ENCODE measurements at places on chromosomes 2 and 18.

GRCh38 chr2:8870441-8870840 lies 33.0 kb upstream of the KIDINS220 start:
- no peak for DNase-seq

GRCh38 chr2:60715561-60715960 lies 40.5 kb upstream of the PAPOLG start:
- DNase-seq, result no peak

- no peak for DNase-seq
Measured at GRCh38 chr2:75007819-75008218, 49.4 kb downstream of the POLE4 start.

- DNase-seq, result no peak
Measured at GRCh38 chr2:166282154-166282553, 93.6 kb downstream of the SCN9A start.

GRCh38 chr18:3177902-3178687 lies 41.7 kb downstream of the MYOM1 start:
- DNase-seq, result no peak

DNA sequence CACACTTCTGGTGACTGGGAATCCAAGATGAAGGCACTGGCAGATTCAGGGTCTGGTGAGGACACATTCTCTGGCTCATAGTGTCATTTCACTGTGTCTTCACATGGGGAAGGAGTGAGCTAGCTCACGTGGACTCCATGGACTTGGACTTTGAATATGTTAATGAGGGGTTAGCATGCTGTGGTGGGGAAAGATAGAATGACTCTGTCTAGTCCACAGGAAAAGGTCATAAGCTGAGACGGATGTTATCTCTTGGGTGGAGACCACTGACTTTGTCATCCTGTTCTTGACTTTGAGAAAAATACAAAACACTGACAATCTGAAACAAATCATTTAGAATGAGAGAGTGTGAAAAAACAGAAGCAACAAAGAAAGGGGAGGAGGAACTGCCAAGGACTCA lies 145.9 kb downstream of the PIK3C3 start:
- DNase-seq, result no peak

- DNase-seq, result no peak
Measured at GRCh38 chr18:31056296-31056695, 13.8 kb upstream of the DSC3 start.

GRCh38 chr2:226478109-226478809 lies 321.4 kb downstream of the IRS1 start:
- DNase-seq, result no peak

- DNase-seq, result no peak
Measured at GRCh38 chr2:209901172-209901571, 101.3 kb upstream of the RPE start.

GRCh38 chr2:186751790-186752189 lies 57.9 kb downstream of the FAM171B start:
- no peak for DNase-seq

DNA sequence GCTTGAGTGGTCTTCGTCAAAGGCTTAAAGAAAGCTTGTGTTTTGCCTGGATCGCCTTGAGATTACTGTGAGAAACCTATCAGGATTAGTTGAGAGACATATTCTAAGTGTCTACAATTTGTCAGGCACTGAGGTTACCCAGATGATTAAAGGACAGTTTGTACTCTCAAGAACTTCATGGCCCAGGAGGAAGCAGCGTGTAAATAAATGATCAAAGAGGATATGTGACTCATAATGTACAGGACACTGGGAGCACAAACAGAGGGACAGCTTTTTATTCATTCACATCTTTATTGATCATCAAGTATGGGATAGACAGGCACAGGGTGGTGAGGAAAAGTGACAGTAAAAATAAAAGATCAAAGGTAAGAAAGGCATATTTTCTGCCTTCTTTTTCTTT lies 152.6 kb upstream of the FSHR start:
- no peak for DNase-seq

DNA sequence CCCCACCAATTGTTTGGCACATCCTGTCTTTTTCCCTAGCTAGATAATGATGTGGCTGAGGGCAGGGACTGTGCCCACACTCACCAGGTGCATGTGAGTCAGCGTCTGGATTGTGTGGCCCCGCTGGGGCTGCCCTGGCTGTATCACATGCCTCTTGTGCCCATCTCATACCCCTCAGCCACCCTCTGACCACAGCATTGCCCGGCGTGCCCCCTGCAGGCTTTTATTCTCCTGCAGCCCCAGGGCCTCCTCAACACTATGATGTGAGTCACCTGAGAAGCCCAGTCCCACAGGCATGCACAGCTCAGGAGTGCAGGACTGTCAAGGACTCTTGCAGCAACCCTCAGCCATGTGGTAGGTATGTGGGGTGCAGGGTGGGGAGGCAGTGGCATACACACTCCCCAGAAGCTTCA lies 14.8 kb upstream of the STEAP3 start:
- DNase-seq, result no peak

DNA sequence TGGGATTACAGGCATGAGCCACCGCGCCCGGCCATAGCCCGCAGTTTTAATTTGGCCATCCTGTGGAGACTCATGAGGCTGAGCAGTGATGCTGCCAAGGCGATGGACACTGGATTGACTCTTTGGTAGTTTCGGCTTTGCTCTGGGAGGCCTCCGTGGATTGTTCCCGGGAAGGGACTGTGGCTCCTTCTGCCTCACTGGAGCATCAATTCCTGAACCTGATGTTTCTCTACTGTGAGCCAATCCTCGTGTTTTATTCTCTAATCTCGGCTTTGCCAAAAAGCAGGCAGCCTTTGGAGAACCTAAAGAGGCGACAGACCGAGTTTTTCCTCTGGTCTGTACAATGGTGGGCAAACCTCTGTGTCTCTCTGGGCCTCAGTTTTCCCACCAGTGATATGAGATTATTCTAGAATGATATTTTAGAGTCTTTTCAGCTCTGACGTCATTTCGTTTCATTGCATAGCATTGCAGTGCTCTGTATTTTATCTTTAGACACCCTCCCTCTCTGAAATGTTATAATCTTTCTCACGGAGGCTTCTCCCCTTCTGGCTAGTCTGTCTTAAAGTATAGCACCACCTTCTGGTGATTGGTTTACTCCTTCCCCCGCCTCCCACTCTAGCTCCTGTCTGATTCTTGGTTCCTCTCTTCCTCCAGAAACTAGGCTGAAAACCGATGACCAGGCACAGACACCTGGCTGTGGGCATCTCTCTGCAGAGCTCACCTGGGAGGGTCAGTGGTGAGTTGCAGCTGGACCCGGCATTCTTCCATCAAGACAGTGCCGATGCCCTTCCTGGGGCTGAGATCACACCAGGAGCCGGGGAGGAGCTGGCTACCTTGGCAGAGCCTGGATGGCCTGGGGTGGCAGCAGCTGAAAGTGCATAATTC lies 341.3 kb downstream of the MYCN start:
- no peak for DNase-seq

DNA sequence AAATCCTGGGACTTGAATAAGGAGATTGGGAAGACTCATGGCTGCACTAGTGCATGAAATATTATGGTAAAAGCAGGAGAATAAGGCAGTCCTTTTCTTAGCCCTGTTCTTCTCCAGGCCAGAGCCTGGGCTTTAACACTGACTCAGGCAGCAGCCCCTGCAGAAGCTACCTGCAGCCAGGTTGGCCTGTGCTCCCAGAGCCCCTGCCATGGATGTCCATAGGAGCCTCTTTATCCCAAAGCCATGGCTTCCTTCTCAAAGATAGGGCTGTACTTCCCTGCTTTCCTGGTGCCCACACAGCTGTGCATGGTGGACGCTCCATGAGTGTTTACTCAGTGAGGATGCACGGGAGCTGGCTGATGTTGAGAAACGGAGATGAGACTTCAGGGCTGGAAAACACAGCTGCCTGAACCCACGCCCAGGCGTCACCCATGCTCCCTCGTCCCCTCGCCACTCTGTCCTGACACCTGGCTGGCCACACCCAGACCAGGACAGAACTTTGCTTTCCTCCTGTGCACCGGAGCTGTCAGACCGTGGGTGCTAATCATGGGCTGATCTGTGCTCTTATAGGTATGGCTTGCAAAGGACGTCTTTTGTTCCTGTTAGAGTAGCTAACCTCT lies 135.5 kb downstream of the GLI2 start:
- DNase-seq, result no peak

DNA sequence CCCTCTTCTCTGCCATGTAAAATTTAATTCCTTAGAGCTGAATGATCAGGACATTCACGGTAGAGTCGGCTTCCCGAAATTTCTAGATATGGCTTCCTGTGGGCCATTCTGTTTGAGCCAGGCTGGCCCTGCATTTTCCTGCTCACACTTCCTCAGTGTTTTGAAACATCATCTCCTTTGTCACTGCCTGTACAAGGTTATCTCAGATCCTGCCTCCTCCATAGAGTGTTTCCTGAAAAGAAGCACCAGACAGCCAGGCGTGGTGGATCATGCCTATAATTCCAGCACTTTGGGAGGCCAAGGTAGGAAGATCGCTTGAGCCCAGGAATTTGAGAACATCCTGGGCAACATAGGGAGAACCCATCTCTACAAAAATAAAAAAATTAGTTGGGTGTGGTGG lies 43.6 kb downstream of the GRHL1 start:
- no peak for DNase-seq

GRCh38 chr18:7122376-7122775 lies 4.8 kb upstream of the LAMA1 start:
- DNase-seq, result no peak

DNA sequence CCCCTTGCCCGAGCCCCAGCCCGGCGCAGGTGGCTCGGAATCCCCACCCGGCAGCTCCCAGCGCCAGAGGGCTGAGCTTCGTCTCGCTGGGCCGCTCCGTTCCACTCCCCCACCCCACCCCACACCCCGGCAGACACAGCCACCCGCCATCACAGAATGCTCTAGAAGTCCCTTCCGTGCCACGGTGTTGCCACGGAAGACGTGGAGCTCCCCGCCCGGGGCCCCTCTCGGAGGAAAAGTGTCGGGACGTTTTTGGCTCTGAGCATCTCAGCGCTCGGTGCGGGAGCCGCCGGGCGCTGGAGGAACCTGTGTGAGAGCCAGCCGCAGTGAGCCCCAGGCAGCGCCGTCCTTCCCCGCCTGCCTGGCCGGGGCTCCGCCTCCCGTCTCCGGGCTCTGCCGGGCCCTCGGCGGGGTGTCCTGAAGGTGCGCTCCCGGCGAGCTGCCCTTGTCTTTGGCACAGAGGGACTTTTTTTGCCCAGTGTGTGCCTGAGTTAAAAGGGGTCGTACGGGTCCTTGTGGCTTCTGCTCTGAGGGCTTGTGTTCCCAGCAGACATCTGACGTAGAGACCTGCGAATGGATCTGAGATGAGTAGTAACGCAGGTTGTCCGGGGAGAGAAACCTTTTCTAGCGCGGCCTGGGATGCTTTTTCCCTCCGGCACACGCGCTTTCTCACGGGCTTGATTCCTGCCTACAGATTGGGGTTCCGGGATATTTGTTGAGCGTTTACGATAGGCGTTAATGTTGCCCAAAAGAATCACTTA lies 1.8 kb downstream of the ZCCHC2 start:
- DNase-seq, result peak; percentile 50

DNA sequence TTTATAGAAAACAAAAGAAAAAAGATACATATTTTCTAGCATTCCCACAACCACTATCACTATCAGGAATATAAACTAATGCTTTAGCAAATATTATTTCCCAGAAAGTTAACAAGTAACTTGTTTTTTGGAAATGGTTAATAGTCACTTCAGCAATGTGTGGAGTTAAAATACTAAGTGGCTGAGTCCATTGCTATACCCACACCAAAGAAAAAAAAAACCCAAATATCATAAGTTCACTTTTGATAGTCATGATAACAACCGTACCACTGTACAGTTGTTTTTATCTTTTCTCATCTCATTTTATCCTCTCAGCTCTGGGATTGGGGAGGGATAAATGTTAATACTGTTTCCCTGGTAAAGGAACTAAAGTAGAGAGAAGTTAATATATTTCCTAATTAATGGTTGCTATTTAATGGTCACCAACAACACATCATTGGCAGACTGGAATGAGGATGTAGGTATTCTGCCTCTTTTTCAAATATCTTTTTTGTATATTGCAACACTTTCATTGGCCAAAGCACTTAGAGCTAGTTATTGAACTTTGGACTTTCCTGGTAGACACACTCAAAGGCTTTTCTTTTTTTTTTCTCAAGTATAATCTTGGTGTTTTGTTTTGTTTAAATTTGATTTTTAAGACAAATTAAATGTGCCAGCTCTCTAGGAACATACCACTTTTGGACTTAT lies 18.4 kb upstream of the KANSL1L start:
- DNase-seq, result no peak

DNA sequence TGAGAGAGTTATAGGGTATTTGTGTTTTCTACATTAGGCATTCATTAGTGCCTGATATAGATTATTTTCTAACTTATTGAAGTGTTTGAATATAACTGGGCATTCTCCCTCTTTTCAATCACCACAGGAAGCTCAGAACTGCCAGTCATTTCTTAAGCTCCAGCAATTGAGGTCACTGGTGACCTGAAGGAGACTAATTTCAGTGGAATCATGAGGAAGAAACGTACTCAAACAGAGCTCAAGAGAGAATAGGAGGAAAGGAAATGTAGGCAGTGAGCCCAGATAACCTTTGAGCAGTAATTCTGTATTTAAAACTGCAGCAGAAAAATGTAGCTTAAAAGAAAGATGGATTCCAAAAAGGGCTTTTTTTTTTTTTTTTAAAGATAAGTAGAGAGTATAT lies 1035.5 kb downstream of the SOCS6 start:
- no peak for DNase-seq

DNA sequence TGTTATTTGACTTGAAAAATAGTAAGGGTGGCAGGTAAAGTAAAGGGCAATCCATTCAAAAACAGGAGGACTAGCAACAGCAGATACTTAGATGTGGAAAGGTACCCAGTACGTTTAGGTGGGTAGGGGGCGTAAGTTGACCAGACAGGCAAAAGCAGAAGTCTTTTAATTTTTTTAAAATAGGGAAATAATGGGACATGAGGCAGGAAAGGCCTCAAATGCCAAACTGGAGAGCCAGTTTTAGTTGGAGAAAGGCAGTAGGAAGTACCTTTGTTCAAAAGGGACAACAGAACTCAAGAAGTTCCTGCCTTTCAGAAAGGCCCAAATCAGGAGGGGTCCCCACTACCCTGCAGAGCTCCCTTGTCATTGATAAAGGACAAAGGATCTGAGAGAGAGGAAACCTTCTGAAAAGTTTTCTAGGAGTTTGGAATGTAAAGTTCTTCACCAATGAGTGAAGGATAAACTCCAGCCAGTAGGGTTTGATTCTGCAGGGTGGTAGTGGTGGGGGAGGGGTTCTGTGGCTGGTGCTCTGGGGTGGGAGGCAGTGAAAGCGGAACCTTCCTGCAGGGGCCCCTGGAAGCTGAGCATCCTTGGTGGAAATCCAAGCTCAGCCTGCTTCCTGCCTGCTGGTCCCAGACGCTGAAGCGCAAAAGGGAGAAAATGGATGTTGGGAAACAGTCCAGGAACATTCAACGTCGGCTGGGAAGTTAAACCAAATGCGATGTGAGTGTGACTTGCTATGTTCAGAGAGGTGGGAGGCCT lies 40.1 kb downstream of the TMEM17 start:
- no peak for DNase-seq

DNA sequence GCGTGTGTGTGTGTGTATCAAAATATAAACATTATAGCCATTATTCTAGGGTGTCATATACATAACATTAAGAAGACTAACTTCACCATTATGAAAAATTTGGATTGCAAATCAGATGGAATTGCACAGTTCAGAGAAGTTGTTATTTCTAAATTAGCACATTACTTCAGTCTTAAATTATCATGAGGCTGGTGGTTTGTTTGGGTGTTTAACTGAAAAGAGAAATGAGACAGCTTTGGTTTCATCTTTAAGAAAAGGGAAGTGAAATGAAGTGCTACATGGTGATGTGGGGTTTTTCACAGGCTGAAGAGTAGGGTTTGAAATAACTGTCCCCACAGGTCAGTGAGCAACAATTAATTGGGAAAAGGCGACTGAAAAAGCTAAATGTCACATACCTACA lies 161.2 kb upstream of the XIRP2 start:
- no peak for DNase-seq

GRCh38 chr2:36461039-36461681 lies 105.6 kb downstream of the CRIM1 start:
- no peak for DNase-seq

All from activated T-helper 1 cell treated with Interleukin-2 at 50 U/mL for 16 hours (primary cell).